Kidney (tissue), 22 donors: ENCODE measurements at places on chromosomes 12 and 14. TPM values are rescaled to one million over a fixed set of nuclear protein-coding genes. Genes with fewer than 3 reads are reported as not detected.
A peak's percentile ranks its signal among the peaks of the same experiment; 100 is the strongest.

DNA sequence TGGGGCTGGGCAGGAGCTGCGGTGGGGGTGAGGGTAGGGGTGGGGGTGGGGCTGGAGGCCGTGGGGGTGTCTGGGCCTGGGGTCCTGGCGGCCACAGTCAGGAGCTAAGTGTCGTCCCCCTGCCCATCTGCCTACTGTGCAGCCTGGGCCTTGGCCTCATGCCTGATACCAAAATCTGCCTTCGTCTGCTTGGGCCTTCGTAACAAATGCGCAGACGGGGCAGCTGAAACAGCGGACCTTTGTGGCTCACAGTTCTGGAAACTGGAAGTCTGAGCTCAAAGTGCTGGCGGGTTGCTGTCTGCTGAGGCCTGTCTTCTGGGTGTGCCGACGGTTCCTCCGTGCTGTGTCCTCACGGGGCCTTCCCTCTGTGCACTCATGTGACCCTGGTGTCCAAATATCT is 61.7 kb downstream of the KIF26A start:
- DNase-seq, result no peak

Gene ACSM4
- total RNA-seq, result not detected

Gene KRT72
- not detected for total RNA-seq

DNA sequence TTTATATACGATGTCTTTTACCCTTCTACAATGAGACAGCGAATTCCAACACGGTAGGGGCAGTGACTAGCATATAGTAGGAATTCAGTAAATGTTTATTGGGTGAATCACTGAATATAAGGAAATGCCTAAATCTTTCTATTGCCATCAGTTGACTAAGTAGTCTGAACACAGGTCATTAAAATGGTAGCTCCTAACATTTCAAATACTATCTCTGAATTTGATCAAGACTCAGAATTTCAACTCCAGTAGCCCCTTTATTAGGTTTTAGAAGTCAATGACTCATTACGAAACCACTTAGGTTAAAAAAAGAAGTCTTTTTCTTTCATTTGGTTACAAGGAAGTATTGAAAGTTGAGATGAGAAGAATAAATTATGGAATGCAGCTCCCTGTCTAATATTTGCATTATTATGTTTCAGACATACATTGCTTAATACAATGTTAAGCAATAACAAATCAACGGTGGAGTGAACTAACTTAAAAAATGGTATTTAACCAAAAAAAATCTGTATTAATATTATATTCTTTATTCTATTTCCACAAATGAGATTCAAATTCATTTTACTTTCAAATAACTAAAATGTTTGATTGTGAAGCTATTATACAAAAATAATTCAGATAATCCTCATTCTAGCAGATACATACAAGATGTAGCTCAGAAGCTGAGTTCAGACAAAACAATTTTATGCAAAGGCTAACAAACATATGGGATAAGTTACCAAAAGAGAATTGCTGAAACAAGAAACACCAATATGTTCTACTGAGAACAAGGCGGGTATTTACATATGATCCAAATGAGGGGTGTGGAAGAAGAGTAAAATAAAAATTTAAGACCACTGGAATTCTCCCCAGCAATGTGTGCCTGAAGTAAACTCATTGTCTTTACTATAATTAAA is 302.7 kb downstream of the CEP128 start:
- DNase-seq, result no peak

- peak; percentile 12 for DNase-seq
Observed at GRCh38 chr14:86673523-86673969, 1143.6 kb downstream of the FLRT2 start.

Gene PTGER2
- total RNA-seq, result 10.0 TPM

GRCh38 chr14:53022593-53022992 is 71.7 kb upstream of the FERMT2 start:
- DNase-seq, result no peak

DNA sequence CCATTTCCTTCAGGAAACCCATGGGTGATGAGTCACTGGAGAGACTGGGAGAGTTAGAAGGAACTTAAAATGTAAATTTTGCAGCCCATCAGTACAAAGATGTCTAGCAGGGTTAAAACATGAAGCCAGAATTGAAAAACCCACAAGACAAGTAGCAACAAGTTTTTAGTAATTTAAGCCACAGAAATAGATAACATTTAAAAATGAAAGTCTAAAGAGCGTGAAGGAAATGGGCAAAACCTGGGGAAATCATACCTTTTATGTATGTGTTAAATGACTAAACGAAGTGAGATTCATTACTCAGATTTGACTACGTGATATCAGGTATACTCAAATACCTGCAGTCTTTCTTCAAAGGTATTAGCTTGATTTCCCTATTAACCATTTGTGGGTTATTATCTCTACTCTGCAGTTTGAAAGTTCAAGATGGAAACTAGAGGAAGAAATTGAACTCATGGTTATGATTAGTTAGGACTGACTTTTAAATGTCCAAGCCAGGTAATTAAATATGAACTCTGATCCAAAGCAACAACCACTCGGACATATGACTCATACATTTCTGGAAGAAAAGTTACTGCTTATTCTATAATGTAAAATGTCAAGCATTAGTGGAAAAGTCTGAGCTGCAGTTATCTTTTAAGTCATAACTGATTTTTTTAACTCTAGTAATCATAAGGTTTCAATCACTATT is 84.1 kb downstream of the ITPR2 start:
- no peak for DNase-seq

GRCh38 chr14:96627811-96628775 is 125.9 kb downstream of the PAPOLA start:
- DNase-seq, result no peak

GRCh38 chr12:1517007-1517406 is 77.4 kb downstream of the FBXL14 start:
- no peak for DNase-seq

GRCh38 chr14:105745433-105746123 is 219.2 kb downstream of the TMEM121 start:
- DNase-seq, result peak; percentile 9

GRCh38 chr14:72515779-72516770 is 377.8 kb downstream of the DPF3 start:
- no peak for DNase-seq

Gene CMA1
- total RNA-seq, result 2.1 TPM

Gene IFNG-AS1
- 0.85 TPM for total RNA-seq

- DNase-seq, result no peak
Observed at GRCh38 chr14:59215322-59215721, 26.9 kb downstream of the DAAM1 start.

GRCh38 chr12:28905220-28905955 is 243.7 kb upstream of the FAR2 start:
- DNase-seq, result no peak

GRCh38 chr12:3770891-3771290 is 18.0 kb upstream of the CRACR2A start:
- no peak for DNase-seq

- DNase-seq, result peak; percentile 49
Observed at GRCh38 chr14:93318927-93319326, 13.9 kb downstream of the BTBD7 start.

DNA sequence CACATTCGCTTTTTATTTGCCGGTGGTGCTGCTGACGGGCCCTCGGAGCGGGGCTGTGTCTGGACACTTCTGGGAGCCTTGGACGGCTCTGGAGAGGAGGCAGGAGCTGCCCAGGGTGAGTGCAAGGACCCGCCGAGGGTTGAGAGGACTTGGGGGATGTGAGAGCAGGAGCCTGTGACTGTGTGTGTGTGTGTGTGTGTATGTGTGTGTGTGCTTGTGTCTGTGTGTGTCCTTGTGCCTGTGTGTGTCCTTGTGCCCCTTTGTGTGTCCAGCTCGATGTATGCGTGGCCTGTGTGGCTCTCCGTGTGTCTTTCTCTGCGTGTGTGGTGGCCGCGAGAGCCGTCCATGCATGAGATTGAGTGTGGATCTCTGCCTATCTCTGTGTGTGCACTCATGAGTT is 179.6 kb upstream of the MYL2 start:
- DNase-seq, result no peak

DNA sequence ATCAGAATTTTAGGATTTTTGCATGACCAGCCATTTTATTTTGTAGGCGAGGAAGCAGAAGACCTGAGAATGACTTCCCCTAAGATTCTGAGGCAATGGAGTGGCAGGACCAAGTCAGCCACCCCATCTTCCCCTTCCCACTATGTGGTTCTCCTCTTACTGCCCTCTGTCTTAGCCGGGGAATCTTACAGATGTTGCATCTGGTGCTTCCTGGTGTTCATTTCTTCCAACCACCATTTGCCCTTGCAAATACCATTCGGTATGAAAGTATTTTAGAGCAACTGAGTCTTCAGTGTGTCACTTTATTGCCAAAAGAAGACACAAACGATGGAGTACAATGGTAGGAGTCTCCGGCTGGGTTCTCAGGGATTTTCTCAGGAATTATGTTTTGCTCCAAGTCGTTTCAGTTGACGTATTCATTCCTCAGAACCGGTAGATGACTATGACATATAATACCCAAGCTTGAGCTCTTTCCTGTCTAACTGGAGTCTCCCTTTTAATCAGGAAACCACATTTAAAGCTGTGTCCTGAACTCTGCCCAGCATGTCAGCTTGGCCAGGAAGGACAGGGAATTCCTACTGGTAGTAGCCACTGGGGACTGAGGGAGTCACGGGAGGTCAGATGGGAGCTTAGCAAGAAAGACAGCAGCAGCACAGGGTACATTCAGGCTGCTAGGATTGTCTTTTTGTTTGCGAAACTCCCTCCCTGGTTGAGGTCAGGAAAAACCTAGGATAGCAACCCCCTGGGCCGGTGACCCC is 87.0 kb downstream of the SAMD4A start:
- DNase-seq, result no peak

Gene MRPL42
- 66.7 TPM for total RNA-seq

DNA sequence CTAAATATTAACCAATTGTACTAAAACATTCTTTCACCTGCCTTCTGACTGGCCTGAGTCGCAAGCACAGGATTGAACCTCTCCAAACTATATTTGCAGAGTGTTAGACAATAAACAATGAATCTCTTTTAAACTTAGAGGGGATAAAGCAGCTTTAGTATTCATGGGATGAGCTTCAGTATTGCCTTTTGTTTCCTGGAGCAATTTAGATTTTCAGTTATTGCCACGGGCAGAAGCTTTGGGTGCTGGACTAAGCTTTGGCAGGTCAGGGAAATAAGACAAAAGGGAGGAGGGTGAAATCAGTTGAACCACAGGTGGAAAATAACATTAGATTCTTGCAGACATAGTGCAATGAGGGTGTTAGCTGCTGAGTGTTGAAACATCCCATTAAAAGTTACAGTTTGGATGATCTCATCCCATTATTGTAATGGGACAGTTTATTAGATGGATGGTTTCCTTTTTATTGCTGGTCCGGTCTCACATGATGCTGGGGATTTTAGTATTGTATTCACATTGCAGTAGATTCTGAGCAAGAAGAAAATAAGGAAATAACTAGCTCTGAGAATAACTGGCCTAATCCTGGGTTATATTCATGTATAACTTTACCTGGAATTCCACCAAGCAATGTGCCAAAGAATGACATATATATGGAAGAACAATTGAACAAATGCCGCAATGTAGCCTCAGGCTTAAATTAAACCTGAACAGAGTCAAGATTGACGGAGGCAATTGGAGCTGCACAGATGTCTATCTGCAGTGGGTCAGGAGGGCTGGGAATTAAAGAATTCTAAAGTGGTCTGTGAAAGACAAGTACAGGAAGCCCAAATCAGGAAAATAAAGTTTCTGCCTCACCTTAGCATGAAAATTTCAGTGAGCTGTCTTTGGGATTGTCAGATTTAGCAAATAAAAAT is 1092.8 kb upstream of the SEL1L start:
- DNase-seq, result no peak
